Ascending aorta (tissue), 2 donors: ENCODE measurements at places on chromosomes 1 and 21. TPM values are rescaled to one million over a fixed set of nuclear protein-coding genes. Genes with fewer than 3 reads are reported as not detected.

The SERTAD4 gene
- 4.0 TPM for total RNA-seq

- DNase-seq = no peak
Measured at GRCh38 chr1:189605226-189605625, 872.4 kb downstream of the BRINP3 start.

DNA sequence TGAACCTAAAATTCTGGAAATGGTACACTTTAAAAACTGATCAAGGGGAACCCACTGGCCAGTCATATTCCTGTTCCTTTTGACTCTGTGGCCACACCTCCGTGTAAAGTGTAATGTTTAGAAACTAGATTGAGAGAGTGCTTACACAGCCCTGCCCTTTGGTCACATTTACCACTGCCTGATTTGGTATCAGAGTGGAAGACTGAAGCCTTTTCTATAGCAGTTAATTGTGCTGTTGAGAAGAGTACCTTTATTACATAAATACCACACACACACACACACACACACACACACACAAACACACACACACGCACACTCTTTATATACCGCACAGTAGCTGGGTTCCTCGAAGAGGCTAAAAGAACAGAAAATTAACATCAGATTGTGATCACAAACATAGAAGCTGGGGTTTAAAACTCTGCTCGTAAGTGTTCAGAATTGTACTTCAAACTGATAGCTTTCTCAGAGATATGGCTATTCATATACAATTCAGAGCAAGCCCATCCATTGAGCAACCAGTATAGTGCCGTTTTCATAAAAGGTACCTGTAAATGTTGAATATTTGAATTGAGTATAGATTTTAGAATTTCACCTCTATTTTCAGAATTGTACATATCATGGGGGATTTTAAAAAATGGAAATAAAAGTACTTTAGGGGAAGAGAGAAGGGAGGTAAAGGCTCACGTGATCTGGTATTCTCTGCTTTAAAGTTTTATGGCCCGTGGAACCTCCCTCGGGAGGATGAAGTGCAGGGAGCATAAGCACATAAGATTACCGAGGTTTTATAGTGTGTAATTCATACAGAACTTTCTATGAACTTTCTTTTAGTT lies 37.5 kb downstream of the CAMTA1 start:
- DNase-seq = no peak

The GABRD gene
- total RNA-seq = not detected

GRCh38 chr1:209356976-209357377 lies 226.5 kb upstream of the CAMK1G start:
- no peak for DNase-seq

The B3GALT2 gene
- total RNA-seq = not detected

GRCh38 chr1:178723546-178723945 lies 1.5 kb upstream of the RALGPS2 start:
- DNase-seq = no peak

DNA sequence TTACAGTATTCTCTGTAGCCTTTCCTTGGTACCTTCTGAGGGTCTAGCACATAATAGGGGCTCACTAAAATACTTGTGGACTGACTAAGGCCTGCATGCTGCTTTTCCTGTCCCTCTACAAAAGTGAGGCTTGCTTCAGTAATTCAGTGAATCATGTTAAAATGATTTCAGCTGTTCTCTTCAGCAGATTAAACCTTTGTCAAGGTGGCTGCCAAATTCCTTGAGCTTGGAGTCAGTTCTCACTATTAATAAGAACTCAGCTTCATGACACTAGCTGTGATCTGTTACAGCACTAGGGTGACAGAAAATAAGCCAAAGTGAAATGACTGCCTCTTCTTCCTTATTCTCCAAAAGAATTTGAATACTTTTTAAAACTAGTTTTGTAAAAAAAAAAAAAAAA lies 128.8 kb downstream of the KCNN3 start:
- DNase-seq = no peak

- no peak for DNase-seq
Measured at GRCh38 chr1:185722098-185722497, 12.1 kb upstream of the HMCN1 start.

DNA sequence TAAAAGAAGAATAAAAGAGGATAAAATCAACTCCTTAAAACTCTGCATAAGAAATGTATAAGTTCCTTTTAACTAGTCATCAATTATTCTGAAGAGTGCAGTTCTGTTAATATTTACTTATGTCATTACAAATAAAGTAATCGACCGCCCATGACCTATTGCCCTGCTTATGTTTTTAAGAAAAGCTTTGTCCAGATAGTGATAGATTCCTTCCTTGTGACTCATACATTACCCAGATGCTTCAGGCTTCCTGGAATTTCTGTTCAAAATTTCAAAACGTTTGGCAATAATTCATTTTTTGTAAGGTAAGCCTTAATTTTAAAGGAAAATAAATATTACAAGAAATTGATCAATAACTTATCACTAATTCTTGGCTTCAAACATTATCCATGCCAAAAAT lies 918.2 kb upstream of the ADGRL2 start:
- no peak for DNase-seq

The LCE2C gene
- total RNA-seq = not detected

The CLDN8 gene
- total RNA-seq = not detected

The WDR3 gene
- 4.3 TPM for total RNA-seq

DNA sequence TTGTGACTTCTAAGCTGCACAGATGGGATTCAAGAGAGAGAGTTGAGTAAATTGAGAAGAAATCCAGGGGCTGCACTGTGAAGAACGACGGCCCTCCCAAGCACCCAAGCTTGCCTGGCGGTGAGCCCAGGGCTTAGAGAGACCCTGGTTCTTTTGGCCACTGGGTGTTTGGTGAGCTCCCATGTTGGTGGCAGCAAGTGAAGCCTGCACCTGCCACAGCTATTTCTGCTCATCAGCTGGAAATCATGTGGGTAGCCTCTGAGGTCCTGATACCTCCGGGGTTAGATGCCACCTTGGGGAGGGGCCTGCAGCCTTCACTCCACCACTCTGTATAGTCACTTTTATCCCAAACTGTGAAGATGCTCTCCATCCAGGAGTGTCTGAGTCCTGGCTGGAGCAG lies 6.2 kb upstream of the BTG2 start:
- DNase-seq = no peak

DNA sequence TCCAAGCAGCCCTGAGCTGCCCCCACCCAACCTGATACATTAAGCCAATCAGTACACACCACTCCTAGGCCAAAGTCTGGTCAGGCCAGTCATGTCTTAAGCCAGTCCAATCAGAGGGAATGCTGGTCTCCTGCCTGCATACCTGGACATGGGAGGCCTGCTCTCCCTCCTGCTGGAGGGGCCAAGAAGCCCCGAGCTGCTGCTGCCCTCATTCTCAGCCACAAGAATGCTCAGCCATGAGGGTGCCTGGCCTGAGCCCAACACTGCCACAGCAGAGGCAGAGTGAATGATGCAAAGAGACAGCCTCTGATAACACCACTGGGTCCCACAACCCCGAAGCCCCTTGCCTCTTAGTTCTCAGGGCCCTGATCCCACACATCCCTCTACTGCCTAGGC lies 23.0 kb downstream of the CHD5 start:
- DNase-seq = no peak

GRCh38 chr1:226912587-226913176 lies 27.4 kb upstream of the COQ8A start:
- no peak for DNase-seq

DNA sequence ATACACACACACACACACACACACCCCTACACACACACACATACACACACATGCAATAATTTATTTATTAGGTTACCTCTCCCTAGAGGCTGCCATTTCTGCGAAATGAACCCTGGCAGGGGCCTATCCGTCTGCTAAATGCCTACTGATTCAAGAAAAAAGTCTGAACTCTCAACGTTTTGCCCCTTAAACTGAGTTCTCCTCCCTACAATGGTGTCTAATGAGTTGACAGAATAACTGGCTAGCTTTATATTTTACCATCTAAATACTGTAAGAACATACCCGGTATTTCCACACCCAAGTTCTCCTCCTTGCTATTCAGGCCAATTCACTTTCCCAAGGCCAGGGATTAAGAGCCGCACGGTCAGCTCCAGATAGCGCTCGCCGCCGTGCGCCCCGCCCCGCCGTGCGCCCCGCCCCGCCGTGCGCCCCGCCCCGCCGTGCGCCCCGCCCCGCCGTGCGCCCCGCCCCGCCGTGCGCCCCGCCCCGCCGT lies 339 bp upstream of the RNPC3 start:
- DNase-seq = no peak

DNA sequence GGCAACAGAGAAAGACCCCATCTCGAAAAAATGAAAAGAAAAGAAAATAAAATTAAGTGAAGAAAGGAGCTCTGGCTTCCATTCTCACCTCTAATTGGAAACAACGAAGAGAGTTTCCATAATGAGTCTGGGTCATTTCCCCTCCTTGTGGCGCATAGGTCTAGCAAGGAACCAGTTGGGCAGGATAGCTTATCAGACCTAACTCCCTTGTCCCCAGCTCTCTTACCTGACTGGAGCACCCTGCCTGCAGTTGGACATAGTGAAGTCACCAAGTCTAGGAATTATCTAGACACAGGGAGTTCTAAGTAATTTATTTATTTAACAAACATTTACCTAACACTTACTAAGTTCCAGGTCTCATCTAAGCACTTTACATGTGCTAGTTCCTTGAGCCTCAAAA lies 63.0 kb upstream of the RAB4A start:
- DNase-seq = no peak

DNA sequence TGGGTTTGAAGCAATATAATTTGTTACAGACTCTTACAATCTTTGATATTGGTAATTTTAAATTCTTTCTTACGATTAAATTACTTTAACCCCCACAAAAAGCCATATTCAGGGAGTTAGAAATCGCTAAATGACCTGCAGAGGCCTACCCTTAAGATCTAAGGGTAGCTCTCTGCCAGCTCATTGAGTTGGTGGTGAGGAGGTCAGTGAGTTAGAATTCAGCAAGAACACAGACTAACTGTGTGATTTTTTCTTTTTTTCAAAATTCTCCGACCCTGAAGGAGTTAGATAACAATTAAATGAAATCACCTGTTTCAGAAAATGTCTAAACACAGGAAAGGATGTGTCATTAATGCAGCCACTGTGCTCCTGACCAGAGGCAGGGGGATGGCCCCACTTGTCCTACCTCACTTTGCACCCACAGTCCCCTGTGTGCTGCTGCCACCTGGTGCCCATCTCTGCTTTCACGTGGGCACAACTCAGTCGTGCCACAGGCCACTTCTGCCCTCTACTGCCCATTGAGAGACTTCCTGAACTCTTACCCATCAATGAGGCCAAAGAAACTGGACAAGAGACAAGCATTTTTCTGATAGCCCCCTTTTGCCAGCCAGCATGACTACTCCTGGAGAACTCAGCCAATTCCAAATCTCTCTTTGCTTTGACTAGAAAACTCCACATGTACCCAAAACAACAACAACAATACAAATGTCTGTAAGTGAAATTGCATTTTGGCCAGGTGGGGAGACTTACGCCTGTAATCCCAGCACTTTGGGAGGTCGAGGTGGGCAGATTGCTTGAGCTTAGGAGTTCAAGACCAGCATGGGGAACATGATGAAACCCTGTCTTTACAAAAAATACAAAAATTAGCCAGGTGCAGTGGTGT lies 8.4 kb downstream of the CFAP45 start:
- peak; percentile 65 for DNase-seq

The DNAJC8 gene
- total RNA-seq = 65.2 TPM

DNA sequence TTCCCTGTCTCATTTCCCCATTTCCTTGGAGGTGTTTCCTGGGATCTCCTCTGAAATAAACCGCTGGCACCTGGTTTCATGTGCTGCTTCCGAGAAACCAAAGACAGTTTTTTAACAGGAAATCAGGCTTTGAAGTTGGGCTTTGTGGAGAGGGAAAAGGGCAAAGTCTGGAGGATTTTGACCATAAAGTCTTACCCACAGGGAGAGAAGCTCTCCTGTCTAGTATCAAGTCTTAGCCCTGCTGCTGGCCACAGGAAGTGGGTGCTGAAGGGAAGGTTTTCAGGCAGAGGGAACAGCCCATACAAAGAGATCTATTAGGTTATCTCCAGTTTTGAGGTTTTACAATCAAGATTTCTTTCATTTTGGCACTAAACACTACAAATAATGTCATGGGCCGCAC lies 29.3 kb downstream of the SLC5A9 start:
- DNase-seq = no peak

The ZBTB40 gene
- 13.0 TPM for total RNA-seq

The UBXN10 gene
- not detected for total RNA-seq

DNA sequence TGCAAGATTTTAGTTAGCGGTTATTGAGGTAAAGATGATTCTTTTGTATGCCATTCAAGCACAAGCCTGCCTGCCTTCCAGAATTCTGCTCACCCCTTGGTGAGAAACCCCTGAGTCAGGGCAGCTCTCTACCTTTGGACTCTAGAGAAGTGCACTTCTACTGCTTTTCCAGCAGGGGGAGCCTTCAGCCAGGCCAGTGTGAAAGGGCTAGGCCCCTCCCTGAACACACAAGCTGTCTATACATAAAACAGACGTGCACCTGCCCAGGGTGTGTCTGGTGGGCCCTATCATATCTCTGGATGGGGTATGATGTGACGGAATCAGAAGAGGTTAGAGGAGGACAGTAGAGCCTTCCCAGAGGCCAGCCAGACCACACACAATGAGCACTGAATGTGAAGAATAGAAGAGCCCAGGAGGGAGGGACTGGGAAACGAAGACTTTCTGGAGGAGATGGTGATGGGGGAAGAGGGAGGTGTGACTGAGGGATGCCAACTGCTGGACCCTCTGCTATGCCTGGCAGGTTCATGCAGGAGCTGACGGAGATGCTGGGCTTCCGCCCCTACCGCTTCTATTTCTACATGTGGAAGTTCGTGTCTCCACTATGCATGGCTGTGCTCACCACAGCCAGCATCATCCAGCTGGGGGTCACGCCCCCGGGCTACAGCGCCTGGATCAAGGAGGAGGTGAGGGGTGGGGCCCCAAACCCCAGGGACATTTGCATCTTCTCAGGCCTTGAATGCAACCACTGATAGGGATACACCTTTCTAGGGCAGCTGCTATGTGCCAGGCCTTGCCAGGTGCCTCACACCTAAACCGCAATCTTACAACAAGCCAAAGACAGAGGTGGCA lies 13.0 kb upstream of the KCNC4 start:
- no peak for DNase-seq

The MARK1 gene
- 11.6 TPM for total RNA-seq

The KIF26B gene
- total RNA-seq = not detected

The HTR6 gene
- not detected for total RNA-seq

DNA sequence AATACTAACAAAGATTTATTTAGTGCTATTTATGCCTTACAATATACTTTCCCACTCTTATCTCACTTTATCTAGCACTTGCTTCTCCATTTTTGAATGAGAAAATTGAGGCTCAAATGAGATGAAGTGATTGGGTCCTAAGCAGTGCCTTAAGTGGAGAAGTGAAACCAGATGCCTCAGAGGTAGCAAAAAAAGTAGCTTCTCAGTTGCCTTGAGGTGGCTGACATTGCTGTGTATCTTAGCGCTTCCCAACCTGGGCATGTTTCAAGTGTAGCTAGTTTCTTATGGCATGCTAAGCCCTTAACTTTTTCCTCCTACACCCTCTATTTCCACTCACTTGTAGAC lies 390.4 kb downstream of the OMA1 start:
- DNase-seq = no peak

GRCh38 chr1:235342039-235342438 lies 13.7 kb downstream of the GGPS1 start:
- no peak for DNase-seq

- no peak for DNase-seq
Measured at GRCh38 chr1:36691374-36691773, 208.7 kb upstream of the CSF3R start.

- no peak for DNase-seq
Measured at GRCh38 chr1:213969958-213970555, 17.7 kb upstream of the PROX1 start.

GRCh38 chr1:31183126-31183525 lies 56.6 kb downstream of the NKAIN1 start:
- no peak for DNase-seq

The MSH4 gene
- not detected for total RNA-seq

GRCh38 chr1:183061194-183061593 lies 38.0 kb downstream of the LAMC1 start:
- DNase-seq = no peak
